Activated CD4-positive, alpha-beta T cell treated with anti-CD3 and anti-CD28 coated beads, Interleukin-10, Interleukin-2, amounts not matched to agents 100 ng/mL and 50 ng/mL, durations not matched to agents 16 hours and 8 hours (primary cell): ENCODE measurements at places on chromosomes 7 and 10.

DNA sequence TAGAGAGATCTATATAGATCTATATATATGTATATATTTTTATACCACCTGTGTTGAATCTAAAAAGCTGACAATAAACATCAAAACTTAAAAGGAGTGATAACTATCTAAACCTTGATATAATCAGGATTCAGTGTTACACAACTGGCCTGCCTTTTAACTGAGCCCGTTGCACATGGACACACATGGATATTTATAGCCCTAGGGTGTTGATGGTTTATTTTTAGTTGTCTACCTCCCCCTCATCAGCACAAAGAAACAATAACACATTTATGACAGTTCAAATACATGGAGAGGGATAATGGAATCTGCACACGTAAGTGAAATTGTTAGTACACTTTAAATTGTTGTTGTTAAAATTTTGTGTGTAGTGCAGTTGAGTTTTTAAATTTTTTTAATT lies 336.9 kb downstream of the ZNF248 start:
- no peak for DNase-seq

GRCh38 chr7:3683546-3684539 lies 382.8 kb downstream of the SDK1 start:
- no peak for DNase-seq

- DNase-seq: no peak
Measured at GRCh38 chr7:77729574-77730348, 33.5 kb downstream of the RSBN1L start.

- no peak for DNase-seq
Measured at GRCh38 chr7:46129831-46130230, 208.8 kb upstream of the IGFBP3 start.

DNA sequence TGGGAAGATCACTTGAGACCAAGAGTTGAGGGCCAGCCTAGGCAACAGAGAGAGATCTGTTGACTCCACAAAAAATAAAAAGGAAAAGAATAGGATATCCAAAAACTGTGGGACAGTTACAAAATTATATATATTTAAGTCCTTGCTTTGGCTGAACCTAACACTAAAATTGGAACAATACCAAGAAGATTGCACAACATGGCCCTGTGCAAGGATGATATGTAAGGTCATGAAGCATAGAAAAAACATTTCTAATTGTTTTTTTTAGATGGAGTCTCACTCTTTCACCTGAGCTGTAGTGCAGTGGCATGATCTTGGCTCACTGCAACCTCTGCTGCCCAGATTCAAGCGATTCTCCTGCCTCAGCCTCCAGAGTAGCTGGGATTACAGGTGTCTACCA lies 139.0 kb downstream of the TPST1 start:
- DNase-seq: no peak

DNA sequence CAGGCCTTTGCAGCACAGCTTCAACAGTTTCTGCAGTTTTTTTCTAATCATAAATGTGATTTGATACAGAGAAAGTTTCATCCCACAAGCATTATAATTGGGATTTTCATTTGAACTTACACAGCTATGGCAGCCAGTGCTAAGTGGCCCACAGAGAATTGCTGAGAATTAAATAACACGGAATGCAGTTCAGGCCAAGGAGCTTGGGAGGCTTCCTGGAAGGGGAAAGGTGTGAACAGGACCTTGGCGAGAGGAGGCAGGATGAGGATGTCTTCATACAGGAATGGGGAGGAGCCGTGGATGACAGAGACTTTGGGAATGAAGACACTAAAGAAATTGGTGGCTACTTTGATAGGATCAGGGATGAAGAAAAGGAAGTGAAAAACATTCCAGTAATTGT lies 95.3 kb downstream of the ZNF22 start:
- DNase-seq: no peak

DNA sequence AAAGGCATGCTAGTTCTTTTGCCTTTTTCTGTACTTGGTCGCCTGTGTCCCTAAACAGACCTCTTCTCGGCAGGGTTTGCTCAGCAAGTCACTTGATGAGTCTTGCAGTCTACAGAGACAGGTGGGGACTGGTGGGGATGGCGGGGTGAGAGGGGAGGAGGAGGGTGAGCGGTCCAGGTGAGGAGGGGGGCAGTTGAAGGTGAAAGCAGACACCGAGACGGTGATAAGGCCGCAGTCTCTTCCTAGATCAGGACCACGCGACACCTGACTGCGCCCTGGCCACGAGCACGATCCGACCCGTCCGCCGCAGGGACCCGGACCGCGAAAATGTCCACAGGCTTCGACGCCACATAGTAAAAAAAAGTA lies 566 bp downstream of the ASNS start:
- peak; percentile 45 for DNase-seq

- DNase-seq: peak; percentile 23
Measured at GRCh38 chr10:97640868-97641811, 669 bp downstream of the PI4K2A start.

GRCh38 chr10:125152450-125153368 lies 7.7 kb downstream of the CTBP2 start:
- DNase-seq: no peak

DNA sequence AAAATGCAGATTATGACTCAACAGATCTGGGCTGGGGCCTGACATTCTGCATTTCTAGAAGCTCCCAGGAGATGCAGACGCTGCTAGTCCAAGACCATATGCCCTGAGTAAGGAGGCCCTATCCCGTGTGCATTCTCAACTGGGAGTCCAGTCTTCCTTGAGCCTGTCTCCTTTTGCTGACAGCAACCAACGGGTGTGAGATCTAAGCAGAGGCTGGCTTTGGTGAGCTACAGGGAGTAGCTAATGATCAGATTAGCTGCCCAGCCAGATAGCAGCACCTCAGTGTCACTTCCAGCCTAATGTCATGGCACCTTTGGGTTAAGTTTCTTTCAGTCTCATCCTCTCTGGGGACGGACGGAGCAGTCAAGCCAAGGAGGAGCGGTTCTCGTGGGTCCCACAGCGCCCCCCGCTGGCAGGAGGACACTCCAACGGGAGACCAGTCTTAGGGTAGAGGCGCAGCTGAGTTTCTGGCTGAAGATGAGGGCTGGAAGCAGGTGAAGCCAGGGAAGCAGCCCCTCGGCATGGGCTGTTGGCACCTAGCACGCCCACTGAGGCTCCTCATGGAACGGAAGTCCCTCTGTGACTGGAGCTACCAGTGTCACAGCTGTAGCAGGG lies 154.0 kb downstream of the CCDC3 start:
- peak; percentile 23 for DNase-seq

DNA sequence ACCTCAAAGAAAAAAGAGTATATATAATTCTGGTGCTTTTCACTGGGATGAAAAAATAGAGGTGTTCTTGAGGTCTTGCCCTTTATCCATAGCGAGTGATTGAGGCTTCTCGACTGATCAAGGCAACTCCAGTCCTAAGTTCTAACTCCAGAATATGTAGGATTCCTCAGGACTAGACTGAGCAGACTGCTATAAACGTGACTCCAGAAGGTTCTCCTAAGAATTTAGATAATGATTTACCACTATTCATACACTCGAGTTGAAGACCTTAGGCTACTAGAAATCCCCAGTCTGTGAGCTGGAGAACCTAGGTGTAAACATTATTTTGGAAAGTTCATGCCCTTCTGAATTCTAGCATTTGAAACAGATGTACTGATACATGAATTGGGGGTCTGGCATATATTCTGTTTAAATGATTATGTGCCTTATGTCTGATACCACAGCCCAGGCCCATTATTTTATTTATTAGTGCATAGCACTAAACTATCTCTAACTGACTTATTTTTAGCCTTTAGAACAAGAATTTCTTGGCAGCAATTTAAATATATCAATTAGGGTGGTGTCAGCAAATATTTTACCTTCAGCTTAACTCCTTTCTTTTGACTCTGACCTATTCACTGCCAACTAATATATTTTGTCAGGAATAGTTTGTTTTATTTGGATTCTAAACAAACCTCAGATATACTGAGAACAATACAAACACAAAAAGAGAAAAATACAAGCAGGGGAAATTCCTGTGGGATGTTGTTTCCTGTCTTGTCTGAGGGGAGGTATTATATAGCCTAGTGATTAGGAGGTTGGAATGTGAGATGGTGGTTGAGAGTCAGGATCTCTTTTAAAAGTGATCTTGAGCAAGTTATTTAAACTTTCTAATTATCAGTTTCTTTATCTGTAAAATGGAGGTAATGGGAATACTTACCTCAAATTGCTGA lies 75.8 kb downstream of the PODXL start:
- DNase-seq: no peak

DNA sequence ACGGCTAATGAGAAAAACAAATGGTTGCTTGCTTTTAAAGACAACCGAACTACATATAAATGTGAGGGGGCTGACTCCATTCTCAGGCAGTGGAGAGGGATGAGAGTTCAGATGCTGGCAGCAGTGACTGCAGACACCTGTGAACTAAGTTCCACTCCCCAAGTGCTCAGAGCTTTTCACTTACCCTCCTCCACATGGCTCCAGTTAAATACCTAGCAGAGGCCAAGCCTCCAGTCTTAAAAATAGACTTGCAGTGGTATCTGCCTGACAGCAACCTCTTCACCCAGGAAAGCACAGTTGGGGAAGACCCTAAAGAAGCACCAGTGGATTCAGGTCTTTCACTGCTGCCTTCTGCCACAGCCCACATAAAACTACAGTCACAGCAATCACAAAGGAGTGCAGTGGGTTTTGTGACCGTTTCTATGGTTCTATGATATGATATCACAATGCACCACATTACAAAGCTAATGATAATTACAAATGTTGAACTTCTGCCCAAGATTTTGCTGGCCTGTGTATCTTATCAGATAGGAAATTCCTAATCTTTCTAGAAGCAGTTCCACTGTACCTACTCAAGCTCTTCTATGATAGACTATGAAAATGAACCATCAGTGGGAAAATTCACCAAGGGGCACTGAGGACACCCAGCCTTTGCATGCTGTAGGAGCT lies 3.3 kb upstream of the ABLIM1 start:
- no peak for DNase-seq

GRCh38 chr7:116762971-116763370 lies 91.0 kb downstream of the MET start:
- DNase-seq: no peak

DNA sequence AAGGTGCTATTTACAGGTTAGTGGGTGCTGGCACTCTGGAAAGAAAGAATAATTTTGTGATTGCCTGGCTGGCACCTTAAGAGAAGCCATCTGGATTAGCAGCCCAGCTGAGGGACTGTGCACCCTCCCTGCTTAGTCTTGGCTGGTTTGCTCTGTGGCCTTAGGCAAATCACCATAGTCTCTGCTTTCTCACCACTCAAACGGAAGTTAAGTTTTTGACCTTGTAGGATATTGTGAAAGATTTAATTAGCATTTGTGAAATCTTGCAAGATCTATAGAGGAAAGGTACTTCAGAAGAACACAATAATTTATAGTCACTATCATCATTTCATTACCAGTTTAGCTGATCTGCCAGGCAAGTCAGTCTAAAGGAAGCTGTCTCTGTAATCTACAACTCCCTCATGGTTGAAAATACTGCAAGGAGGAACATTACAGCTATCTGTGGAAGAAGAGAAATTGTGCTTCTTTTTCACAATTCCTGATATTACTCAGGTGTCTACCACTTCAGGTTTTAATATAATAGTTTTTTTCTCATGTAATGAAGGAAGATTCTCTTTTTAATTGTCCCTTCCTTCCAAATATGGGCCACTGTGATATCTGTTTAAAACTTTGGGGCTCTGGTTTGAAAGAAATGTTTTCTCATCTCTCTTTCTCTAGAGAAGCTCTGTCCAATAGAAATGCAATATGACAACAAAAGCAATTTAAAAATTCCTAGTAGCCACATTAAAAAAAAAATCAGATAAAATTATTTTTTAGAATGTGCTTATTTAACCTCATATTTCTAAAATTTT lies 219.6 kb downstream of the PTEN start:
- no peak for DNase-seq

GRCh38 chr10:104844073-104844472 lies 203.0 kb downstream of the SORCS3 start:
- DNase-seq: no peak

GRCh38 chr10:28984431-28984830 lies 304.4 kb upstream of the LYZL1 start:
- DNase-seq: peak; percentile 2
